HuH-7.5 (cell line): ENCODE measurements at places on chromosomes 16 and 17.

- DNase-seq = peak; percentile 98
These were observed at the start of gene MAFG for GRCh38 chr17:81927653-81928543. MAFG (minus strand) TSS chr17:81927735; CDS start chr17:81923185, 4,550 bp downstream.

DNA sequence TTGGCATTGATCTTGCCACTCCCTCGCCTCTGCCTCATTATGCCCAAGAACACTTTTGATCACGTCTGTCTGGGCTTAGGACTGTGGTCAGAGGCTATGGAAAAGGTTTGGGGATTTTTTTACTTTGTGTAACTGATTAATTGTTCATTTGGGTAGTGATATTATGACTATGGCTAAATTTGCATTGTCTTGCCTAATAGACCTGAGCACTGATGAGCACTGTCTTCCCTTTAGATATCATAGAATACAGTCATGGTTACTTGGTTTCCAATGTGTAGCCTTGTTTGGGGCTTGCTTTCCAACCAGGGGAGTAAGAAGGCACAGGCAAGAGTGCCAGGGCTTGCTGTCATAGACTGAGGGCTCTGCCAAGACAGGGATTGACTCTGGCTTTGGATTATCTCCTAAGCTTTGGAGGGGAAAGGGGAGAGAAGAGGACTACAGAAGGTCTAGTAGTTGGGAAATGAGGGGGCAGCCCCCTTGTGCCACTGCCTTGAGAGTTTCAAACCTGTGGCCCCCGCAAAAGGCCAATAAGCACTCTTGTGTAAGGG, 13.7 kb downstream of the LIMD2 start:
- DNase-seq = no peak

DNA sequence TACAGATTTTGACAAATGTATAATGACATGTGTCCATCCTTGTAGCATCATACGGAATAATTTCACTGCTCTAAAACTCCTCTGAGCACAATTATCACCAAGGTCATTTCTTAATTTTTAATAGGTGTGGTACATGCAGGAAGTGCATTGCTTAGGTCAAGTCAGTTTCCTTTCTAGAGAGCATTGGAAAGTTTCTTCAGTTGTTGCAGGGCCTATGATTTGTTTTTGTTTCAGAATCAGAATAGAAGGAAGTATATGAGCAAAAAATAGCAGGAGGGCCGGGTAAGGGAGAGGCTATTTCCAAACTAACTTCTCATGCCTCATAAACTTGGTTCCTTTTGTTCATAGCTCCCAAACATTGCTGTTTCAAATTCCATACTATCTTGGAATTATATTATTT, 24.0 kb upstream of the SLFN5 start:
- no peak for DNase-seq

DNA sequence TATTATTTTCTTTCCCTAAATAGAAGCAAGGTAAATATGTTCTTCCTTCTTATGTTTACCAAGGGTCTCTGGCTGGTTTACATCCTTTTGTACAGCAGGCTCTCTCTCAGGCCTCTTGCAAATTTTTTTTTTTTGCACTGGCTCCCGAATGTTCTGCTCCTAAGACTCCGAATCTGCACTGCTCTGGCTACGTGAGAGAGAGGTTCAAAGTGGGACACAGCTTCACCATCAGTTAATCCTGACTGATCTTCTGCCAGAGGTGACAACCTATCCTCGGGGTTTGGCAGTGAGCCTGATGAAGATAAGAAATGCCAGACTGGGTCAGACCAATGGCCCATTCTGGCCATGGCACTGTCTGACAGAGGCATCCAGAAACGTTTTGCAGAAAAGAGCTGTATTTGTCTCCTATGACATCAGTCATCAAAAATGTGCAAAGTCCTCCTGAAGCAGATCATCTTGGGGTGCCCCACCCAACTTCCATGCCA, 136.9 kb downstream of the GRIN2A start:
- no peak for DNase-seq
